ENCODE measurements at places on chromosomes 3 and 15. TPM values are rescaled to one million over a fixed set of nuclear protein-coding genes. Genes with fewer than 3 reads are reported as not detected.

Gene GNAT1
- not detected for total RNA-seq

Gene ANKRD28
- 167 TPM for total RNA-seq

Gene KLHL6
- total RNA-seq = under 0.01 TPM

Gene UROC1
- total RNA-seq = not detected

Gene SEC61A1
- total RNA-seq = 373 TPM

Data from smooth muscle cell of the pulmonary artery (primary cell).